HepG2 (cell line): ENCODE measurements at places on chromosomes 13 and 19. TPM values are rescaled to one million over a fixed set of nuclear protein-coding genes. Genes with fewer than 3 reads are reported as not detected.
A peak's percentile ranks its signal among the peaks of the same experiment; 100 is the strongest.

GRCh38 chr13:94947965-94948371, 235.6 kb upstream of the SOX21 start:
- H3K27me3 ChIP-seq: peaks cover 26% of the 10 kb centered on the region; the same call in 2 of the 3 replicates
- no peak overlapping the region for H3K4me3 ChIP-seq
- H3K4me1 ChIP-seq: no peaks in the 10 kb centered on the region
- DNase-seq: no peak
- H3K36me3 ChIP-seq: no peaks in the 10 kb centered on the region
- no peak overlapping the region for H3K27ac ChIP-seq

DNA sequence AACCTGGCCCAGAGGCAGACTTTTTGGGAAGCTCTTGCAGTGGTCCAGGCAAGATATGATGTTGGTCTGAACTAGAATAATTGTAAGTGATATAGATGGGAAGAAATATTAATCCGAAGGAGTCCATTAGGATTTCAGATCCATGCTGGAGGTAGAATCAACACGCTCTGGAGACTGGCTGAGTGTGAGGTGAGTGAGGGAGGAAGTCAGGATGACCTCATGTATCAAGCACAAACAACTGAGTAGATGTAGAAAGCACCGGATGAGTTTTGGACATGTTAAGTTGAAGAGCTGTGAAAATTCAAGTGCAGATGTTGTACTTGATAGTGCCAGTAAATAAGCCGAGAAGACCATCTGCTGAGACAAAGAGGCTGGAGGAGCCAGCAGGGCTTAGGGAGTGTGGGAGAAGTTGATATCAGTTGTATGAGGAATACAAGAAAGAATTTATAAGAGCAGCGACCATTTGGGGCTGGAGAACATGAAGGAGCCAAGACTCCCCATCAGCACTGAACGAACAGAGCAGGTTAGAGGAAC, 5.3 kb upstream of the CNMD start:
- no peak overlapping the region for H3K4me3 ChIP-seq
- H3K27me3 ChIP-seq: peaks cover 1% of the 10 kb centered on the region
- H3K36me3 ChIP-seq: no peaks in the 10 kb centered on the region
- H3K27ac ChIP-seq: no peak overlapping the region

DNA sequence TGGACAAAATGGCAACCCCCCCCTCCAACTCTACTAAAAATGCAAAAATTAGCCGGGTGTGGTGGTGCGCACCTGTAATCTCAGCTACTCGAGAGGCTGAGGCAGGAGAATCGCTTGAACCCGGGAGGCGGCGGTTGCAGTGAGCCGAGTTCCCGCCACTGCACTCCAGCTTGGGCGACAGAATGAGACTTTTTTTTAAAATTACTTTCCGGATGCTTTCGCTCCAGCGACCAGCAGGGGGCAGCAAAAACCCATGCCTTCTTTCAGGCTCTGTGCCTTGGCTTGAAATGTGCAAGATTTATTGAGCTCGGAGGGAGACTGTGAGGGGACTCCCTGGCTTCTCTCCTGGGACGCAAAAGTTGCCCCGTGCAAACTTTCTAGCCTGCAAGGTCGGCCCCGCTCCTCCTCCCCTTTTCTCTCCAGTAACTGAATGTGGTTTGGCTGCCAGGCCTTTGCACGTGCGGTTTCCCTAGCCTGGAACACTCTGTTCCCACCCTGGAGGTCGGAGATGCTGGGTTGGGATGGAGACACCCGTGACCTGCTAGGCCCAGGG, 61.4 kb upstream of the NFIC start:
- no peaks in the 10 kb centered on the region for H3K36me3 ChIP-seq
- H3K4me3 ChIP-seq: 0 out of 2 replicates have a peak overlapping the region, but pooled peaks have one; percentile 6
- no peaks in the 10 kb centered on the region; the same call in 2 of the 3 replicates for H3K27me3 ChIP-seq
- DNase-seq: peak; percentile 58

GRCh38 chr19:47637550-47637949, 28.6 kb downstream of the BICRA start:
- no peaks in the 10 kb centered on the region for H3K36me3 ChIP-seq
- H3K27me3 ChIP-seq: no peaks in the 10 kb centered on the region
- DNase-seq: no peak
- no peak overlapping the region for H3K27ac ChIP-seq
- no peak overlapping the region for H3K4me3 ChIP-seq

DNA sequence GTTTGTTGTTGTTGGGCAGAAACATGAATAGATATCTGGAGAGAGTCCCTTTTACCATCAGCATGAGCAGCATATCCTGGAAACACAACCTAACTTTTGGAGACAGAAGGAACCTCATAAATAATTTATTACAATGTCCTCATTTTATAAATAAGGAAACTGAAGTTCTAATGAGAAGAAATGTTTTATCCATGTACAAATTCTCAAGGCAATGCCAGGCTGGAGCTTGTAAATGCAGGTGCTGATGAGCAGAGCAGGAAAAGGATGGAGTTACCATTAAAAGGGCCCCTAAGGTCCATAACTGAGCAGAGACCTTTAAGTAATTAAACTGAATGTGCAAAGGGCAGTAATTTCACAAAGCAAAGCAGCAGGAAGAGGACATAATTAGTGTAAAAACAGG, 17.3 kb downstream of the LCP1 start:
- no peak overlapping the region for H3K4me3 ChIP-seq

The CCDC8 gene
- not detected in 2 replicates for polyA plus RNA-seq

The ATP12A gene
- polyA plus RNA-seq: not detected in 2 replicates
